ENCODE measurements at places on chromosomes 4 and X.

DNA sequence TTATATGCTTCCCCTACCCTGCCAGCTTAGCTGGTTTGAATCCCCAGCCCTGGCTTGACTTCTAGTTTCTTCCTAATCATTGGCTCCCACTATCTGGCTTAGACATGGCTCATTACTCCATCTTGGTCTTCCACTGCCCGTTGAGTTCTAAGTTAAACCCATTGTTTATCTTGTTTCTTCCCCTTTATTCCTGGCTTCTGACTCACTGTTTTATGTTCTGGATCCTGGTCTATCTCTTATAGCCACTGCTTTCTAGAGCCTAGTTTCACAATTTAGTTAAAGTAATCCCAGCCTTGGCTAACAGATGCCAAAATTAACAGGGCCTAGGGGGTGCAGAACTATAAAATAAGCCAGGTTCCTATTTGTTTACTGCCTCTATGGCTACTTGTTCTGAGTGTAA lies 120.9 kb downstream of the ARHGEF9 start:
- no peak for DNase-seq

DNA sequence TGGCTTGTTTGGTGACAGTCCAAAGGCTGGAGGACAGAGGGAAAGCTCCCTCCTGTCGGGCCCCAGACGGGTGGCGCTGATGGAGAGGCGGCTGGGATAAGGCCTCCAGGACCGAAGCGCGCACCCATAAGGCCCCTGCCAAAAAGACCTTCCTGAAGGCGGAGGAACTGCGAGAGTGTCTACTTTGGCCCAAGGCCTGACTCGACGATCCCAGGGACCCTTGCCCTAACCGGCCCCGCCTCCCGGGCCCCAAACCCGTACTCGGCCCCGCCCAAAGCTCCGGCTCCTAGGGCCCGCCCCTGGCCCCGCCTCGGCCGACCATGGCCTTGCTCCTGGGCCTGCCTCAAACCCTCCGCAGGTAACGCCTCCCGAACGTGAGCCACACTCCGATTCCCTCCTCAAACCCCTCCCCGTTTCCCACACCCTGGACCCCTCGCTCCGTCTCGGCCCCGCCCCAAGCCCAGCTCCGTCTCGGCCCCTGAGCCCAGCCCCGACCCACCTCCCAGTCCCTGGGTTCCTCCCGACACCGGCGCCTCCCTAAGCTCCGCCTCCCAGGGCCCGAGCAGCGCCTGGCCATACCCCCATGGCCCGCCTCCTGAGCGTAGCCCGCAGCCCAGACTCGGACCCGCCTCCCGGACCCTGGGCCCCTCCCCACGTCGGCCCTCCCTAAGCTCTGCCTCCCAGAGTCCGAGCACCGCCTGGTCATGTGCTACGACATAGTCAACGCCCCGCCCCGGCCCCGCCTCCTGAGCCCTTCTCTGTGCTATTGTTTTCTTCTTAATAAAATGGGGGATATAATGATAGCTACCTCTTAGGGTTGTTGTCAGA lies 90.0 kb upstream of the DRD5 start:
- DNase-seq = peak; percentile 97

DNA sequence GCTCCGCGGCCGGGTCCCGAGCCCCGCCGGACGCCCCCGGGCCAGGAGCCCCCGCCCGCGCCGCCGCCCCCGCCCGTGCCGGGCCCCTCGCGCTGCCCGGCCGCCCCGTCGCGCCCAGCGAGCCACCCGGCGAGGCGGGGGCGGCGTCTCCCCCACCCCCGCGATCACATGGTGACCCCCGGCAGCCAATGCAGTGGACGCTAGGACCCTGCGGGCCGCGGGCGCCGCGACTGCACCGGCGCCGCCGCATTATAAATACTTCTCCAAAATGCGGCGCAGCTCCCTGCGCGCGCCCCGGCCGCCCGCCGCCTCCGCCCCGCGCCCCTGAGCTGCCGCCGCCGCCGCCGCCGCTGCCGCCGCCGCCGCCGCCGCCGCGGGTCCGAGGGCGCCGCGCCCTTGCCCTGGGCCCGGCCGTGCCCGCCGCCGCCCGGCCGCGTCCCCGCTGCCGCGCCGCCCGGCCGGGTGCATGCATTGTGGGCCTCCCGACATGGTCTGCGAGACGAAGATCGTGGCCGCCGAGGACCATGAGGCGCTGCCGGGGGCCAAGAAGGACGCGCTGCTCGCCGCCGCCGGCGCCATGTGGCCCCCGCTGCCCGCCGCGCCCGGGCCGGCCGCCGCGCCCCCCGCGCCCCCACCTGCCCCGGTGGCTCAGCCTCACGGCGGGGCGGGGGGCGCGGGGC lies at the start of gene NAT8L:
Gene NAT8L (plus strand): TSS at position 282 of the 680 bp plus-strand sequence. CDS start 185 bp downstream, at position 467.
- DNase-seq = peak; percentile 62

DNA sequence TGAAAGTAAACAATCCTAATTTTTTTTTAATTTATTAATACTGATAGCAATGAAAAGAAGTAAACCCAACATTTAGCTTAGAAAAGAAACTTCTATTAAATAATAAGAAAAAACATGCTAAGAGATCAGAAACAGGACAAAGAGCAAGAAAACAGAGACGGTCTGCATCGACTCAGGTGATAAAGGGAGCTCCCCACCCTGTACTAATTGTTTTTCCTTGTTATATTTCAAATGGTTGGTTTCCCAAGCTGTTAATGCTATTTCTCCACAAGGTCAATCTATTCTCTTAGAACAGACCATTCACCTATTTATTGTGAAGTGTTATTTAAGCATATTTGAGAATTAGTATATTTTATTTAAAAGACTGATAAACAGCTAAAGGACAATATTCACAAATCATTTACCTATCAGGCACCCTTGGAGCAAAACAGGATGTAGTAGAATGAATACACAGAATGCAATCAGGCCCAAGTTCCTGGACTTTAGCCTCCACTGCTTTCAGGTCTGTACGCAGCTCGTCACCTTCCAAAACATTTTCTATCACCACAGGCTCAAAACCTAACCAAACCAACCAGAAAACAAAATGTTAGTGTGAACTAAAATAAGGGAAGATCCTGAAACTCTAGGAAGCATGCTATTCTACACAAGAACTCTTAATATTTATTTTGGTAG lies 5.5 kb downstream of the SEPSECS start:
- DNase-seq = no peak

GRCh38 chr4:138263247-138263816 lies 21.2 kb upstream of the SLC7A11 start:
- DNase-seq = no peak

- DNase-seq = no peak
Observed at GRCh38 chrX:103017542-103017941, 46.4 kb downstream of the BEX1 start.

DNA sequence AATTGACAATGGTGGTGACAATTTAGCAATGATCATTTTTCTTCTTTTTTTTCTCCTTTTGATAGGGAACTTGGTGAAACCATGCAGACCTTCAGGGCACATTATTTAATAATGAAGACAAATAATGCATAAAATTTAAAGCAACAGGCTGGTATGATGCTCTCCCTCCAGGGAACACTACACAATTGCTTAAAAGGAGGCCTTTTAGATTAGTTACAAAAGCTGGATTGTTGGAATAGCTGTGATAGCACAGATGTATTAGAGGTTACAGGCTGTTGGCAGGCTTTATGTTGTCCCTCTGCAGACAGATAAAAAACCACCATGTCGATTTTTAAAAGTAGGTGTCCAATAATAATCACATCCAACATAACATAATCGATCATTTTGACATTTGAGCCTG lies 307.0 kb downstream of the ADGRL3 start:
- DNase-seq = no peak

DNA sequence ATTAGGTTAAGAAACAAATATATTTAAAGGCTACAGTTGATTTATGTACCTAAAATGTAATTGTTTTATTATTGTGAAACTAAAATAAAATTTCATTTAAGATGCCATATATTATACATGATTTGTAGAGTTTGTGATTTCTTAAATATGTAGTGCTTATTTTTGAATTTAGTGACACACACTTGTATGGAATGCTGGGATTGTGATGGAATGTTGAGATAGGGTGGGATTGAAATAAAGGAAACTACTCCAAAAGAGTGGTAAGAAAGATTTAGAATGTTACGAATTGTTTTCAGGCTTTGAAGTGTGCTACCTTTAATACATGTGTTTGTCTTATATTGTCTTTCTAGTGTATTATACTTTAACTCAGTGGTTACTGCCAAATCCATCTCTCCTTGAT lies 330.3 kb upstream of the PITX2 start:
- no peak for DNase-seq

DNA sequence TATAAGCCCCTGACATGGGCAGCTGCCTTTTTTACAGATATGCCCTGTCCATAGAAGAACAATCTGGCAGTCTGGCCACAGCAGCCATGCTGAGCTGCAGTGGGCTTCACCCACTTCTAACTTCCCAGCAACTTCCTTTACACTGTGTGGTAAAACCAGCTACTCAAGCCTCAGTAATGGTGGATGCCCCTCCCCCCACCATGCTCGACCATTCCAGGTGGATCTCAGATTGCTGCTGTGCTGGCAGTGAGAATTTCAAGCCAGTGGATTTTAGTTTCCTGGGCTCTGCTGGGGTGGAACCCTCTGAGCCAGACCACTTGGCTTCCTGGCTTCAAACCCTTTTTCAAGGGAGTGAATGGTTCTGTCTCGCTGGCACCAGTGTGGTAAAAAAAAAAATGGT lies 355.9 kb upstream of the EDA2R start:
- DNase-seq = peak; percentile 3

DNA sequence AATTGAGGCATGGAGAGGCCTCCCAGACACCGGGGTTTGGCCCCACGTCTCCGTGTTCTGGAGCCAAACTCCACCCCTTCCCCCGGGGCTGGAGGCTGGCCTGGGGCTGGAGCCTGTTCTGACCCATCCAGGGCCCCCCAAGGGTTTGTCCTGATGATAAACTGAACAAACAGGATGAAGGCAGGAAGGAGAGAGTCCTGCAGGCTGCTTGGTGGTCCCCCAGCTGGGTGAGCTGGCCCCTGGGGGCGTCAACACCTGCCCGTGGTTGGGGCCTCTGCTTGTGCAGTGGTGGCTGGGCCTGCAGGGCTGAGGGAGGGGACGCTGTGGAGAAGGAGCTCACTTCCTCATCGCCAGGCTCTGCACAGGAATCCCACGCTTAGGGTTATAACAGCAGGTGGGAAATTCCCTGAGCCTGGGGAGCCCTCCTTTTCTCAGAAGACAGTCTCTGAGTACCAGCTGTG lies 2.3 kb downstream of the SH3TC1 start:
- DNase-seq = no peak

DNA sequence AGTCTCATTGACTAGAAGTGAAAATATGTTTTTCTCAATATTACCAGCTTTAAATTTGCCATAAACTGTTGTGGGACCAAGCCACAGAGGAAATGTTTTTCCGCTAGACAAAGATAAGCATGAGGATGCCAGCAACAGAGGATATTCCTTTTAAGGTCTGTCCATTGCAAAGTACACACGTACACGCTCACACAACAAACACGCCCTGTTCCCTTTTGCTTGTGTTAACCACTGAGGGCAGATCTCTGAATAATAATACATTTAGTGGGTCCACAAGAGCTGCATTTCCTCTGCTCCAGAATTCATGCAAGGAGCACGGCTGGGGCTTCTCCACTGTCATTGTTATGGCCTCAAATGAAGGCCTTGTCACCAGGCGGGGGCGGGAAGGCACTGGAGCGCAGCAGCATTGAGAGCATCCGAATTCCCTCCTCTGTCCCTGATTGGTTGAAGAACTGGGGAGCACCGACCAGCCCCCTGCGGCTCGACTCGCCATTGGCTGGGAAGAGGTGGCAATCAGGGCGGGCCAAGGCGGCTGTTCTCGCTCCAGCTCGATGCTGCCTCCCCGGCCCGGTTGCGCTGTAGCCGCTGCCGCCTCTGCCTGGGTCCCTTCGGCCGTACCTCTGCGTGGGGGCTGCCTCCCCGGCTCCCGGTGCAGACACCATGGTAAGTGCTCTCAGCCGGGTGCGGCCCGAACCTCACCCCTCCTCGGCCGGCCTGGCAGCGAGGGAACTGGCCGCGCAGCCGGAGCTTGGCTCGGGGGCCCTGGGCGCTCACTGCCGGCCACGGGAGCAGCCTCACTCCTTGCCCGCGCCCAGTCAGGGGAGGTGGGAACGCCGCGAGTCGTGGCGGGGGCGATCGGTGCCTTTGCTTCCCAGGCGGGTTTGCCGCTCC lies at the start of gene GUCY1B1:
Gene GUCY1B1 (plus strand): TSS at position 541 of the 891 bp plus-strand sequence. CDS start 120 bp downstream, at position 661.
- peak; percentile 85 for DNase-seq

- DNase-seq = no peak
Observed at GRCh38 chrX:68839771-68840170, 10.9 kb downstream of the EFNB1 start.

DNA sequence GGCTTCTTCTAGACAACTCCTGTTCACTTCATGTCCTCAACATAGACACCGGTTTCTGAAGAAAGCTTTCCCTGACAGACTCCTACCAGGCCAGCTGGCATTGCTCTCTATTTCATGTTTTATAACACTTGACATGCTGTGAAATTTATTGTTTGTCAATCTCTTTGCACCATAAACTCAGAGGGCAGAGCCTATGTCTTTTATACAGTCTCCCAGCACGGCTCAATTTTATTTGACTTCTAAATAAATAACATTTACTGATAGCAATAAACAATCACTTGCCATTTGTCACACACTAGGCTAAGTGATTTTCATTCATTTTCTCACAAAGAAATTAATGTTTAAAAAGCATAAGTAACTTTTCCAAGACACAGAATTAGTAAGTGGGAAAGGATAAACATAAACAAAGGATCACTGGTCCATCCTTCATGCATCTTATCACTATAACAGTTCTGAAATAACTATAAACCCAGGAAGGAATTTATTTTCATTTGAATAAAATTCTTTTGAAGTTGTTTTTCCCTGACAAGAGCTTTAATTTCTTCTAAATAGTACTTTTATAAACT lies 577.6 kb downstream of the TECRL start:
- DNase-seq = no peak

GRCh38 chr4:108036213-108036612 lies 46.5 kb downstream of the HADH start:
- DNase-seq = no peak

DNA sequence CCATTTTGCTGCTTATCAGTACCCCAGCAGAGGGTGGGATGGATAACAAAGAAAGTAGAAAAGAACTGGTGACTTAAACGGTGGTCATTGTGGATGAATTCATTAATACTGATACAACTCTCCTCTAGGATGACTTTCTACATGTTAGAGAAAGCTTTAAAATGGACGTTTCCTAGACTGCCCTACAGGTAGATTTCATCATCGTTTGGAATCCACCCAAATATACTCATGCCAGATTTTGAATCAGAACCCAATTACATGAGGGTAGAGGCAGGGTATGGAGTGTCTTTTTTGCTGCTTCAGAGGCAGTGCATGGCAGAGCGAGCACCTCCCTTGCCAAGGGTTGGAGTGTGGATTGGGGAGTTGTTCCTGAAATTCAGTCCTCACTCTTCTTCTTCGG lies 13.3 kb upstream of the ANTXR2 start:
- no peak for DNase-seq

GRCh38 chrX:40773188-40773587 lies 37.8 kb upstream of the MED14 start:
- DNase-seq = no peak

DNA sequence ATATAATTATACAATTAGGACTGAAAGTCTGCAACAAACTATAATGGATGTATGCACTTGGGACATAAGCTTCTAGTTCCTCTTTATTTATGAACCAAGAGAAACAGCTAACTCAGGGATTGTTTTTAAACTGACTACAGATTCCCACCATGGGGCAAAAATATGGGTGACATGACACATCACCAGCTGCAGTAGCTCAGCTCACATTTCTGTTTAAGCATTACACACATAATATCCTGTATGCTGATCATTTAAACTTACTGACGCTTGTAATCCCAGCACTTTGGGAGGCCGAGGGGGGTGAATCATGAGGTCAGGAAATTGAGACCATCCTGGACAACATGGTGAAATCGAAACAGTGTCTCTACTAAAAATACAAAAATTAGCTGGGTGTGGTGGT lies 11.5 kb downstream of the FGB start:
- DNase-seq = no peak

GRCh38 chrX:39418731-39419638 lies 617.7 kb downstream of the MID1IP1 start:
- DNase-seq = peak; percentile 28

Data from nephron progenitor cell (in vitro differentiated cells).